T-cell (primary cell): ENCODE measurements at places on chromosomes 16 and 17.

- no peak for DNase-seq
Observed at GRCh38 chr16:50640391-50640790, 40.7 kb downstream of the SNX20 start.

- DNase-seq, result no peak
Observed at GRCh38 chr16:24939738-24940137, 75.4 kb downstream of the ARHGAP17 start.

DNA sequence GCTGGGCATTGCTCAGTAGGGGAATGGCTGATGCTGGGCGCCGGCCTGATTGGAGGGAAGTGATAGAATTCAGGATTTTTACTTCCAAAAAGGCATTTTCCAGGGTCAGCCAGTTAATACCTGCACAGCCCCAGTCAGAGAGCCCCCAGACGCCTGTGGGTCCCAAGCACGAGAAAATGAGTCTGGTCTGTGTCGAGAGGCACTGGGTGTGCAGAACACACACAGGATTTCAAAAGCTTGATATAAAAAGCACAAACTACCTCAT, 164.6 kb upstream of the TNRC6C start:
- DNase-seq, result no peak

- DNase-seq, result no peak
Observed at GRCh38 chr16:1713331-1713730, 7.3 kb downstream of the MAPK8IP3 start.

DNA sequence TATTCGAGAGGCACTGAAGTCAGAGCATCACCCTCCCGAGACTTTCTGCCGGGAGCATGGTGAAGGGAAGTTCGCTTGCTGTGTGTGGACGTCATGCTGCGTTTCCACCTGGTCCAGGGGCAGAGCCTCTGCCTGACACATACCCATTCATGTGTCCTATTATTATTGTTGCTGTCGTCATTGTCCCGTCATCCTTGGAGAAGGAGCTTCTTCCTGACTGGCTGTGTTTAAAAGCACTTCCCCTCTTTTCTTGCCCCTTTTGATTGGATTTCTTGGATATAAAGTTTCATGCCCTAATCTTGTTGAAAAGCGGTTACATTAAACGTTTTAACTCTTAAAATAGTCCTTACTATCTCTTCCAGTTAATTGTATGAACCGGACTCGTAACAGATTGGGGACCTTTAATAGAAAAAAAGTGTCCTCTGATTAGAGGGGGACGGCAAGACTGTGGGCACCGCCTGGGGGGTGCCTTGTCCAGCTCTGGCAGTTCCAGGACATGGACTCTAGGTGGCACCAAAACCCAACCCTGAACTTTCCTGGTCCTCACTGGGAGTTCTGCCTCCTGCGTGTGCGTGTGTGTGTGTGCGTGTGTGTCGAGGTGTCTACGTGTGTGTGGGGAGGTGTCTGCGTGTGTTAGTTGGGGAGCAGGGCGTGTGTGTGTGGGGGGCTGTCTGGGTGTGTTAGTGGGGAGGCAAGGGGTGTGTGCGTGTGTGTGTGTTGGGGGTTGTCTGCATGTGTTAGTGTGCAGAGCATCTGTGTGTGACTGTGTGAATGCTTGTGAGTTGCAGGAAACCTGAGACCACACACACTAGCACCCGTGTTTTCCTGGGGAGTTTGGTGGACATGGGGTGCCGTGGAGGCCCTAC, 133.3 kb upstream of the CIBAR2 start:
- DNase-seq, result peak; percentile 19

DNA sequence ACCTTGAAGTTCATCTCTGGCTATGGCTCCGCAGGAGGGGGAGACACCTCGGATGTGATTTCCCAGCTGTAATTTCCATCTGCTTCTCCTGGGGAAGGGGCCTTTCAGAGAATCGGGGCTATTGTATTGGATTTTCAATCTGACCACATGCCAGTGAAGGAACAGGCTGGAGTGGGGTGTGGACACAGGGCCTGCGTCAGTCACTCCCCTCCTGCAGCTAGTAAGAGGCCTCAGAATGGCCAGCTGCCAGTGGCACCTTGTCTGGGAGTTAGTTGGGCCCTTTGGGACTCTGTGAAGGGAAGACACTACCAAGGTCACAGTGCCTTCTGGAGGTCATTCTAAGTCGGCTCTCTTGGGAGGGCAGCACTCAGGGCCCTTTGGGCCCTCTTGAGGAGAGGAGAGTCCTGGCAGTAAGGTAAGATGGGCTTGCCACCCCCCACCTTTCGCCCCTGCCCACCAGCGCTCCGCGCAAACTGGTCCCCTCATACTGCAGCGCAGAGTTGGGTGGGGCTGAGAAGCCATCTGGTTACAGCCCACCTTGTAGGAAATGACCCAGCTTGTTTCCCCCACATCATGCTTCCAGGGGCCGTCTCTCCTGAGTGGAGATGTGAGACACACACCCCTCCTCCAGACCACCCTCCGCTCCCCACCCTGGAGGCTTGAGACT, 5.4 kb downstream of the NXPH3 start:
- DNase-seq, result no peak

GRCh38 chr16:27174798-27175197, 28.5 kb upstream of the KDM8 start:
- no peak for DNase-seq

DNA sequence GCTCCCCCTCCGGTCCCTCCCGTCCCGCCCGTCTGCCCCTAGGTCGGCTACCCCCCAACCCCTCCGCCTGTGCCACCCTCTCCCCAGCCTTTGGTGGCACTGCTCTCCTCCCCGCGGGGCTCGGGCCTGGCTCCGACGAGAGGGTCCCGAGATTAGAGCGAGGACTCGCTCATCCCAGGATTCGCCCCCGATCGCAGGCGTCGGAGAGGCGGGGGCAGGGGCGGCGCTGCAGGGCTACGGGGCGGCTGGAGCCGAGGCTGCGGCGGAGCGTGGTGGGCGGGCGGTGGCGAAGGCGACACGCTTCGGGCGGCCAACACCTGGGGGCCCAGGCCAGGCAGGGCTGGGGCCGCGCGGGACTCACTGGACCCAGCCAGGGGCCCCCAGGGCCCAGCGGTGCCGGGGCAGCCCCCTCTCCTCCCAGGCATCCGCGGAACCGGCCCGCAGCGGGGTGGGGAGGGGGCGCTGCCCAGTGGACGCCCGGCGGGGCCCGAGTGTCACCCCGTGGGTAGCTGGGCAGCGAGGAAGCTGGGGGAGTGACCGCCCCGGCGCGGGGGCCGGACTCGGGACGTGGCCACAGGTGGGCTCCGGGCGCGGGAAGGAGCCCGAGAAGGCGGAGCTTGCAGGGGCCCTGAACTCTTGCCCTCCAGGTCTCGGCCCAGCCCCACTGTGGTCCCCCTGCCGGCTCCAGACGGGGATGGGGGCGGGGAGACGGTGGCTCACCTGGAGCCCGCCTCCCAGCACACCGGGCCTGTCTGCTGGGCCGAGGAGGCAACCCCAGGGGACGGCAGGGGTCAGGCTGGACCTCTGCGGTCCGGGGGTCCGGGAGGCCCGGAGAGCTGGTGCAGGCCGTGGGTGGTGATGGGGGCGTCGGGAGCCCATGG, 1.5 kb downstream of the MGAT5B start:
- peak; percentile 17 for DNase-seq

GRCh38 chr16:84599521-84600202, 18.2 kb downstream of the COTL1 start:
- DNase-seq, result no peak

DNA sequence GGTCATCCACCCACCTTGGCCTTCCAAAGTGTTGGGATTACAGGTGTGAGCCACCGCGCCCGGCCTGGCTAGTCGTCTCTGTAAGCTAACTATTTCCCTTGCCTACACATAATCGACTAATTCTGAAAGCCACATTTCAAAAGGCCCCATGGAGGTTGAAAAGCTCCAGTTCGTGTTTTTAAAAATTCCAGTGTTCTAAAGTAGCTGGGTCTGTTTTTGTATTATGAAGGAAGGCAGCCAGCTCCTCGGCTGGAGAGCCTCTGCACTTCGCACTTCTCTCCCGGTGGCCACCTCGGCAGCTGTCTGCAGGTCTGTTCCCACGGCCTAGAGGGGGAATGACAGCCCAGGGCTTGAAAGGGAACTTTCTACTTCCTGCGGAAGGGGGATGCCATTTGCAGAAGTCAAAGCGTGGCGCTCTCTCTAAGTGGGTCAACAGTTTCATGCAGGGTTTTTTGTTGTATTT, 16.9 kb downstream of the HASPIN start:
- no peak for DNase-seq

DNA sequence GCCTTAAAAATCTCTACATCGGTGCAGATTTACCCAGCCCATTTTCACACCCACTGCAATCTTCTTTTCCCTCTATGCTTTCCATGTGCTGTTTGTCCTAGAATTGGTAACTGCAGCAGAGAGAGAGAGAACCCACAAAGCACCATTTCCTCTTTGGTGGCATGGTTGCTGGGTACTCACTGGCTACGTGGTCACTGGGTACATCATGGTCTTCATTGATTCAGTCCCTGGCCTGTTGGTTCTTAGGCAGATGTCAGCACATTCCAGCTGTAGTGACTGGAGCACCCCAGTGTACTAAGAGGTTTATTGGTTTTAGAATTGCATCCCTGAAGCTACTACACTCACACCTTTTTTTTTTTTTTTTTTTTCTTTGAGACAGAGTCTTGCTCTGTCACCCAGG, 156.1 kb upstream of the CACNG5 start:
- DNase-seq, result no peak

DNA sequence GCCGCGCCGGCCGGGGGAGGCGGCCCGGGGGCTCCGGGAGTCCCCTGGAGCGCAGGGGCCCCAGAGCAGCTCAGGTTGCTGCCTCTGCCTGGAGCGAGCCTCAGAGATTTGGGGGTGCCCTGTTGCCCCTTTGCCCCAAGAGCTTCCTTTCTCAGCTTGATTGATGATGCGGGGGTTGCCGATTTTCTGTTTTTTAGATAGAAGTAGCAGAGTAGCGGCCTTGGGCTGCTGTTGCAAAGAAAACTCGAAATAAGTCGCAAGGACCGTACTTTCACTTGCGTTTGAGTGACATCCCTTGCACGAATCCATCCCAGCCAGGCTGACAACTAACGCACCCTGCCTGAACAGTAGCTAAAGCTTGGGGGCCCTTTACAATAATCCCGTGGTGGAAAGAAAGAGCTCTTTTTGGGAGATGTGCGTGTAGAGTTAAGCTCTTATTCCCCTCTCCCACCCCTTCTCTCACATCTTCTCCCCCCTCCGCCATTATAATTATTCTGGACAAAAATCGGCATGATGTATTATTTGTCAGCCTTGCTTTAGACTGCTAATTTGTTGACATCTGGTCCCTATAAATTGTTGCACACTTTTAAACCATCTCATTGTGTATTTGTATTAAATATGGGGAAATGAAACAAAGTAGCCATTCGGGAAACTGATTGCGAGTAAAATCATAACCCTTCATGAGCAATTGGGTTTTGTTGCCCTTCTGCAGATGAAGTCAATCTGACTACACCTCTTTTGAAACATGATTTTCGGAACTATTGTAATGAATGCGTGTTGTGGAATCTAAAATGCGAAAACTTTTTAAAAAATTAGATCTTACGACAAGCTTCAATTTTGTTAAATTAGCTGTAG, 873 bp downstream of the USP10 start:
- DNase-seq, result peak; percentile 70

GRCh38 chr17:53630638-53631037, 192.1 kb upstream of the KIF2B start:
- no peak for DNase-seq

- DNase-seq, result no peak
Observed at GRCh38 chr17:5772720-5773119, 188.4 kb upstream of the NLRP1 start.
